ENCODE measurements at places on chromosomes 11 and 22.

DNA sequence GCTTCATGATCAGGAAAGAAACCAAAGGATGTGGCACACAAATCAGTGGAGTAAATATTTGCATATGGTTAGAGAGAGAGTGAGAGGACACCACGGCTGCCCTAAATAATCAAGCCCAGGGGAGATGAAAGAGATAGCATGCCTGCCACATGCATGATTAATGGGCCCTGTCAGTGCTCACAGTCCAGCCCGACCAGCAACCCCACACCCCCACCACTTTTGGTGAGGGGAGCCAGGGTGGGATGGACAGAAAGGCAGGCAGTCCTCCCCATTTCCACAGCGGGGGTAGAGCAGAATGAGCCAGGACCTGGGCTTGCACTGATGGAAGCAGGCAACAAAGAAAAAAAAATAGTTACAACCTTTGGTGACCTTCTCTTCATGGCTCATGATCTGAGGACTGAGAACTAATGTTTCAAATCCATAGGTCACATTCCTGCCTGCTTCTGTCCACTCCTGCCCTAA lies 545.0 kb downstream of the ETS1 start:
- DNase-seq, result no peak

DNA sequence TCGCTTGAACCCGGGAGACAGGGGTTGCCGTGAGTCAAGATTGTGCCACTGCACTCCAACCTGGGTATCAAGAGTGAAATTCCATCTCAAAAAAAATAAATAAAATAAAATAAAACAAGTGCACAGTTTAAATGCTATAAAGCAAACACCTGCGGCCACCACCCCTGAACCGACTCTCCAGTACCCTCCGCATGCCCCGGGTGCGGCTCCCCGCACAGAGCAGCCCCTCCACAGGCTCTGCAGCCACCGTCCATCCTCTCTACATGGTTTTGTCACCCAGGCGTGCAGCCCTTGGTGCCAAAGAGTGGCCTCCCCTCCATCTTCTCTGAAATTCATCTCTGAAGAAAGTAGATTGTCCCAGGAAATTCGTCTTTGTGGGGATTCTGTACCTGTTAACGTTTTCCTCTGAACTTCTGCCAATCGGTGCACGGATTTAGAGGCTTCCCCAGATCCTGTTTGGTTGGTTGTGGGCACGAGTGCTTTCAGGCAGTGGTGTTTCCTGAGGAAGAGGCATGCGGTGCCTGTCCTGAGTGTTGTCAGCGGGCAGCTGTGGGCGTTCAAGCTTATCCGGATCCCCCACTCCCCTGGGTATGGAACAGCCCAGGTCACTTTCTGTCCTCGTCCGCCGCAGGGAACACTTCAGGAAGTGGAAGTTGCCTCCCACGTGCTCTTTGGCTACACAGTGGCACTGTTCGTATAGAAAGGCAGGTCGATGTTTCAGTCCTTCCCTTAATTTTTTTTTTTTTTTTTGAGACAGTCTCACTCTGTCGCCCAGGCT lies 4.1 kb downstream of the MIOX start:
- no peak for DNase-seq

DNA sequence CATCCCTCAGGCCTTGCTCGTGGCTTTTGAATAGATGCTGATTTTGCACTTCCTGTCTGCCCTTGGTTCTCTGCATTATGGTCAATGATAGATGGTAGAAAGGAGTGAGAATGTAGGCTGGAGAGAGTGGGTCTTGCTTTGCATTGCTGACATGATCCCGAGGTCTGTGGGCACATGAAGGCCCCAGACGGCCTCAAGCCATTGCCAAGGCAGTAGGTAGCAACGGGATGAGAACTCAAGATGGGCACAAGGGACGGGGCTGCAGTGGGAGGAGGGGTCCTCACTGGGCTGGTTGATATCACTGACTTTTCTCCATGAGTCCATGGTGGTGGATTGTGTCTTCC lies 54.0 kb downstream of the GAB4 start:
- DNase-seq, result no peak

DNA sequence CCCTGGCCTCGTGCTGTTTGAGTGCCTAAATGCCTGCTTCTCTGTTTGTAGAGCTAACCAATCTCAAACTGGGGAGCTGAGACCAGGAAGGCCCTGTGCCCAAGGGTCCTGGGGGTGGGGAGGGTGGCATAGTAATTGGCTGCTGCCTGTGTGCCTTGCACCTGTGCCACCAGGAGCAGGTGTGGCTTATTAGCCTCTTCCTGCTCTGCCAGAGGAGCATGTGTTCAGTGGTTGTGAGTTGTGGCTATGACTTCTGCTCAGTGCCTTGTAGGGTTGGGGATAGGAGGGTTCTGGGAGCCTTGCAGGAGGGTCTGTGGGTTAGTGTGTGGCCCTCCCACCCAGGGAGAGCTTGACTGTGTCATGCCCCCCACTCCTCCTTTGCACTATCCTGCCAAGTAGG lies 109.2 kb downstream of the ZBTB16 start:
- no peak for DNase-seq

GRCh38 chr11:69174841-69175240 lies 19.1 kb downstream of the SMIM38 start:
- DNase-seq, result no peak
